Foreskin keratinocyte (primary cell): ENCODE measurements at places on chromosomes 5 and 9. TPM values are rescaled to one million over a fixed set of nuclear protein-coding genes. Genes with fewer than 3 reads are reported as not detected.

DNA sequence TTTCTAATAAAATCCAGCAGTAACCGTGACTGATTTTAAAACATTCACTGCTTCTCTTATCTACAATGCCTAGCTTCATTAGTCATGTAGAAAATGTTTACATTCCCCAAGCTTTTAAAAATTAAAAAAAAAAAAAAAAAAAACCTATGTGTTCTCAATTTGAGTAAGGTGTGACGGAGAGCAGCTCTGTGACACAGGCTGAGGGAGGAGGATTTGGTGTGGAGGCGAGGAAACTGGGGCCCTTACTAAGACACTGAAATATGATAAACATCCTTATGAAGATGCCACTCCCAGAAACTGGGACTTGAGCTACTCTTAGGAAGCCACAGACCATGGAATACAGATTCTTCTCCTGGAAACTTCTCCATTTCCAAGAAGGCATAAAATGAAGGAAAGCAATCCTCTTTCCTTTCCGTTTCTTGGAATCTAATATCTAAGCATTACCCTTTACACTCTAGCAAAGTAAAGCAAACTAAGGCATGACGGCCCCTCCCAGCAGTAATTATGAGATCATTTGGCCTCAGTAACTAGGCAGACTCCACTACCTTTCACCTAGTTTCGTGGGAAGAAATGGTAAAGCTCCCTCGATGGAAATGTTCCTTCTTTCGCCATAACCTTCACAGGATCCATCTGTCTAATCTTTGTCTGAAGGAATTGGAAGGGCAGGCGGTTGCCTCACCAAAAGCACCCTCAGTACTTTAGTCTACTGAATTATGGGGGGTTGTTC, 23.5 kb downstream of the GRAMD2B start:
- DNase-seq = peak; percentile 99

The CCDC152 gene
- 1.2 and 1.8 TPM in 2 replicates for polyA plus RNA-seq

DNA sequence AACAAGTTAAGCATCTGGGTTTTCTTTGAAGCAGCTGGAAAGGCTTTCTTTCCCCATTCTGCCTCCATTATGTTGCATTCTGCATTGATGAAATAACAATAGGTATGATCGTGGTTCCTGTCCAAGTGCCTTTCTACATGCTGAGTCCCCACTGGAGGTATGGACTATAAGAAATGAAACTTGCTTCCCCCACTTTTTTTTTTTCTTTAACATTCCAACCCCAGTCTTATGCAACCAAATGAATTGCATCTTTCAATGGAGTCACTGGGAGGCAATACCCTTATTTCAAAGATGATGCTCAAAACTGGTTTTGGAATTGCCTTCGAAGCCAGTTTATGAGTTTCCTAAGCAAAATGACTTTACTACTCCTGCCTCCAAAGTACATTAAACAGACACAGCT, 58.9 kb downstream of the ARSB start:
- DNase-seq = no peak

DNA sequence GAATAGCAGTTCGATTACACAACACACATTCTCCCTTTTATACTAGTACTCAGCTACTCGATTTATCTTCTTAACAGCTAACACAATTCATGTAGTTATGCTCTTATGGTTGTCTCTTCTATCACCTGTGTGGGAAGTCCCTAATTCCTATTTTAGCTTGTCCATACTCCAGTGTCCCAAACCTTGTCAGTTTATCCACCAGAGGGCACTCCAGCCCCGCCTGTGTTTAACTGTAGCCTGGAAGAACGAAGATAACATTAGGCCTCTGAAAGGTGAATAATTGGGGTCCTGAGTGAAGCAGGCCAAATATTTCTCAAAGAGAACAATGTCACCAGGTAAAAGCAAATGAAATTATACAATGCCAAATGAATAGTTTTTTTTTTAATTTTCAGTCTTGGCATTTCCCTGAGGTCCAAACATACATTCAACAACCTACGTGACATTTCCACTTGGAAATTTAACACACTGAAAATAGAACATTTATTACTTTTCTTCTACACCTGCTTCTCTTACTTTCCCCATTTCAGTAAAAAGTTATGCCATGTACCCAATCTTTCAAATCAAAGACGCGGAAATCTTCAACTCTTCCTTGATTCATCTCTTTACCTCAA, 560.7 kb downstream of the HTR1A start:
- DNase-seq = peak; percentile 9

- DNase-seq = no peak
Observed at GRCh38 chr5:56303511-56303910, 70.4 kb upstream of the ANKRD55 start.

DNA sequence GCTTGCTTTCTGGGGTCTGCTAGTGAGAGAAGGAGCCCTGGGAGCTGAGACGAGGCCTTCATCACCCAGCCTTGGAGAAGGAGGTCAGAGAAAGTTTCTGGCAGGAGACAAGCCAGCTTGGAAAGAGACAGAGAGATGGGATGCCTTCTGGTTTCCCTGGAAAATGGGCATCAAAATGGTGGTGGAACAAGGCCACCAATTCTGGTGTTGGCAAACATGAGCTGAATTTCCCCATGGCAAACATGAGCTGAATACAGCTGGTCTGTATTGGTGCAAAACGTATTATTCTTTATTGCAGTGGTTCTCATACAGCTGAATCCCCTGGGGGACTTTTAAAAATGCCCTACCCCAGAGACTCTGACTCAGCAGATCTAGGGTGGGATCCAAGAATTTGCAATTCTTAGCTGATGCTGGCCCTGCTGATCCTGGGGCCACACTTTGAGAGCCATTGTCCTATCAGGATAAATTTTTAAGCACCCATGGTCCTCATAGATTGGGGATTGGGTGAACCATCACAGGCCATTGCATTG, 39.1 kb upstream of the S1PR3 start:
- no peak for DNase-seq

The FOXD4L5 gene
- not detected in 2 replicates for polyA plus RNA-seq

- DNase-seq = no peak
Observed at GRCh38 chr9:124964604-124965003, 23.7 kb upstream of the GOLGA1 start.
